ENCODE measurements at places on chromosomes 7 and 10.

- DNase-seq = no peak
Measured at GRCh38 chr10:79443338-79444198, 1.9 kb downstream of the ZCCHC24 start.

DNA sequence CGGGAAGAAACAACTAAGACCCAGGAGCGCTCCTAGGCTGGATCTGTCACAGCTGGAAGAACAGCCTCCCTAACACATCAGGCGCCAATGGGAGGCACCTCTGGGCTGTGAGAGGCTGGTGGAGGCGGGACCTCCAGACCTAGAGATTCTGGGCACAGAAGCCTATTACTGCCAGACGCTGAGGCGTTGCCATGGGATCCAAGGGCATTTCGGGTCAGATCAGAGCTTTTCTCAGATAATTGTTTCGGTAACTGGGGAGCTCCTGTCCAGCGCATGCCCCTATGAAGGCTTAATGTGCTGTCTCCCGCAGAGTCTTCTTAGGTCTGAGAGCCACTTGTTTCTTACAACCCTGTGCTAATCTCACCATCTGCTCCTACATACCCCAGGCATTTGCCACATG lies 339.2 kb downstream of the ZNF716 start:
- DNase-seq = no peak

DNA sequence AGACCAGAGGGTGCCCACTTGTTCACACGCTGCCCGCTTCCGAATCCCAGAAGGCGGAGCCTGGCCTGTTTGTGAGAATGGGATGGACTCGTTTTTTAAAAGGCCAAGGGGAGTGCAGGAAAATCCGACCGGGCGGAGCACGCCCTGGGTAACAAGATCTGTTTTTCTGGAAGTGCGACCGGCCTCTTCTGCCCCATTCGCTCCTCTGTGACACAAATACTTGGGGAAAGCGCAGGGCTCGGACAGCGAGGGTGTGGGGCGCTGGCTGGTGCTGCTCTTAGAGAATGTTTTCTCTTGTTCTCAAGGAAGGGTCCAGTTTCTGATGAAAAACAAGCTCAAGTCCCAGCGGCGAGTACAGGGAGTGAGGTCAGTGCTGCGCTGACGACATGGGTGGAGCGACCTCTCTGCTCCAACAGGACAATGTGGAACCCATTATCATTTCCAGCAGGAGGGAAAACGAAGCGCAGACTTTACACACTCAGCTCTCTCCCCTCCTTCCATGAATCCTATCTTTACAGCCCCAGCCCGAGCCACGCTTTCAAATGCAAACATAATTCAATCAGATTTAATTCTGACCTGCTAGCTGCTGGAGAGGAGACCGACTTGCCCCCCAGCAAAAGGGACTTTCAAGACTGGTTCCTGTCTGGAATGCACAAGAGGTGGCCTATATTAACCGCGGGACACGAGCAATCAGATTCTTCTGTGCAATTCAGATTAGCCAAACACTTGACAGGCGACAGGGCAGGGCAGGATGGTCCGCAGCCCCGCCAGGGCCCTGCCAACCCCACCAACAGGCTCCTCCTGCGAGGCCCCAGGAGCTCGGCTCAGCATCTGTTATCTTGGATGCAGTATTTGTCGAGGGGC lies 1.1 kb downstream of the RADIL start:
- peak; percentile 43 for DNase-seq

DNA sequence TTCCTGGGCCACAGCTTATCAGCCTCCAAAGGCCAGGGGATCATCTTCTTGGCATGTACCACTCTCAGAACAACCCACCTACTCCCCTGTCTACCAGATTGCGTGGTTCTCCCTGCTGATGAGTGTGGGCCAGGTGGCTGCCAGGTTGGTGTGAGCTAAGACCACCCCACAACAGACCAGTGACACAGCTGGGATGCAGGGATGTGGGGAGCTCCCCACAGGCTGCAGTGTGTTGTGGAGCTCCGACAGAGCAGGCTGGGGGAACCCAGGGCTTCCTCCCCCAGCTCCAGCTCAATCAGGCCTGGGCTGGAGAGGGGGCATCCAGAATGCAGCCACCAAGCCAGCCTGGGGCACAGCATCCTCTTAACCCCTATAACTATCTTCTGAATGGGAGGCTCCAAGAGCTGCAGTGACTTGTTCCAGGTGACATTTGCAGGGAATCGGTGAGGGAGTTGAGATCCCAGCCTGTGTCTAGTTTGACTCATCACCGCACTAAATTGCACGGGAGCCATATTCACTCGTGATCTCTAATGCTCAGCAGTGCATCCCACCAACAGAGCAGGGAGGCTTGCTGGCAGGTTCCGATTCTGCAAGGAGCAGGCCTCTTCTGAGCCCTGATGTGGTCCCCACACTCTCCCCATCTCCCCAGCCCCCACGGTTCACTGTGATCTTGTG lies 596 bp upstream of the GDF2 start:
- DNase-seq = no peak

DNA sequence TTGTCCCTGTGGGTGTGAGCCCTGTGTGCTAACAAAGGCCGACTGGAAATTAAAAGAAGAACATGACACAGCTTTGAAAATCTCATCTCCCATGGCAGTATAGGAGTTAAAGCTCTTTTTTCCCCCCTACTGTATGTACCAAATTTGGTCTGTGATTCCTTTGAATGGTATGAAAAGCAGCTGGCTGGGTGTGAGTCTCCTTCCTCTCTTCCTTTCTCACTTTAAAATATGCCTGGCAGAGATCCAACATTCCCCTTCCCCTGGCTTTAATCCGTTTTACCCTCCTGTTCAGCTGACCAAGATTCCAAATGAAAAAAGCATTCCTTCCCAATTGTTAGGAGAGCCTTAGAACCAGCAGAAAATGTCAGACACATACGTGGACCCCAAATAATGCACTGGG lies 225.0 kb upstream of the CELF2 start:
- peak; percentile 94 for DNase-seq

DNA sequence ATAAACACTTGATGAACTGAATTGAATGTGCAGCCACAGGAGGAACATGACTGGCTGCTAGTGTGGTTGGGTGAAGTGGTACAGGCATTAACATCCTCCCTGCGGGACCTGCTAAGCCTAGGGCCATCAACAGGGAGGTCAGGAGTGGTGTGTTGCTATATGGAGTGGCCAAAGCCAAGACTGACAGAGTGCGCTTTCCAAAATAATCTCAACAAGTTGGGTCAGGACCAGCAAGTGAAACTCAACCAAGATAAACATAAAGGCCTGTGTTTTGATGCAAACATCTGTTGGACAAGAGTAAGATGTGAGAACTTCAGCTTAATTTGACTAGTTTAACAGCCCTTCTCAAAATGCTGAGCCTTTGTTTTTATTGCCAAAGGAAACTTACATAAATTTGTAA lies 97.7 kb downstream of the WDFY4 start:
- no peak for DNase-seq

DNA sequence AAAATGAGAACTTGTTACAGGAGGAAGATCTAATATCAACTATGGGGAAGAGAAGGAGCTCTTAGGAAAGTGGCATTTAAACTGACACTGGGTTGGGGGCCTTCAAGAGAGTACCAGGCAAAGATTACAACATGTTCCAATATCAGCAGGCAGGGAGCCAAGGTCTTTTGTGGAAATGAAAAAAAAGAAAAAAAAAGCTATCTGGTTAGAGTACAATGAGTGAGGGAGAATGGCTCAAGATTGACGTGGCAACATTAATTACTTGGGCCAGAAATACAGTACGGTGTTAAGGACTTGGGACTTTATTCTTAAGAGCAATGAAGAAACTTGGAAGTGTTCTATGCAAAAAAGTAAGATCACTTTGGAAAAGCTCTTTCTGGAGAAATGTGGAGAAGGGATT lies 132.3 kb upstream of the CDK1 start:
- no peak for DNase-seq

DNA sequence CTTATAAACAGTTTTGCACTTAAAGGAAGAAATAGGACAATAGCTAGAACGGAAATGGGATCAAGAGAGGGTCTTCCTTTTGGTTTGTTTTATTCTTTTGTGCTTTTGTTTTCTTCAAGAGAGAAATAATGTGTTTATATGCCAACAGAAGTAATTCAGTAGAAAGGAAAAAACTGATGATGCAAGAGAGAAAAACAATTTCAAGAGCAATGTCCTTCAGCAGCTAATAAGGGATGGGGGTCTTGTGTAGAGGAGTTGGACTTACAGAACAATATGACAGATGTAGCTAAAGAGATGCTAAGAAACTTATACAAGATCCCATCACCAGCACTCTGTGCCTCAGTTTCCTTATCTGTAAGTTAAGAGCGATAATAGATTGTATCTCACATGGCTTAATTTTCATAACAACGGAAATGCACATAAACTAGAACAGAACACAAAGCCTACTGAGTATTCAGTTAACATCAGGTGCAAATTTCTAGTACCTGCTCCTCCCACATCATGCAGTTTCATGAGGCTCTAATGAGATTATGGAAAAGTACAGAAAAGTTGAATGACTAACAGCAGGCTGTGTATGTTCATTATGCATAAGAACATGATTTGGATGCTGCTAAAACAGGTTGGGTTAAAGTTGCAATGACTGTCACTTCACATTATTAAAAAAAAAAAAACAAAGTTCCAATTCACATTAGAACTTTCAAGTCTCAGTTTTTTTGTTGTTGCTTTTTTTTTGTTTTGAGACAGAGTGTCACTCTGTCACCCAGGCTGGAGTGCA lies 17.2 kb downstream of the HERPUD2 start:
- no peak for DNase-seq

GRCh38 chr7:27212497-27213432 lies 12.9 kb upstream of the HOXA13 start:
- DNase-seq = no peak

DNA sequence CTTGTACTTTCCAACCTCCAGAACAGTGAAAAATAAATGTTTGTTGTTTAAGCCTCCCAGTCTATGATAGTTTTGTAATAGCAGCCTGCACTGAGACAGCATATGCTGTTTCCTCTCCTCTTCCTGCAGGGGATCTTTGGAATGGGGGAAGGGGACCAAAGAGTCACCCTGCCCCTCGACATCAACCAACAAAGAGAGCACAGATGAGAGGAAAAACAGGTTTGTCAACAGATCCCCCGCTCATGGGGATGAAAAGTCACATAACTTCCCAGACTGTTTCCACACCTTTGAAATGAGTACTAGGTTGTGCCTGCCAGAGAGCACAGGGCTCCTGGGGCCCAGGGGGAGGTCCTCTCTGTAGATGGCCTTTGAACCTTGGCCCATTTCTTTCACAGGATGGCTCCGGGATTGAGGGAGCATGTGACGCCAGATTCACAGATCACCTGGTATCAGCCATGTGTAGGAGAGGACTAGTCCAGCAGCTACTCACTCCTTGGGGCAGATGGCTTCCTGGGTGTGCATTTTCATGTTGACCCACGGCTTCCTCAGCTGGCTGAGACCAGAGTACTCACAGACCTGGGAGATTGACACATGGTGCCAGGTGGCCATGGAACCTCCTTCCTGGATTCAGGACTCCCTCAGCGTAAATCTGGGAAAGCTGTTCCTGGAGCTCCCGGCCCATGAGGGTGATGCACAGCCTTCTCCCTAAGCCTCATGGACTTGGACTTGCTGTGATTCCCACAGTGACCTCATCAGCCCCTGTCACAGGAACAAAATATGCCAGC lies 125.6 kb downstream of the CXCL12 start:
- DNase-seq = no peak

DNA sequence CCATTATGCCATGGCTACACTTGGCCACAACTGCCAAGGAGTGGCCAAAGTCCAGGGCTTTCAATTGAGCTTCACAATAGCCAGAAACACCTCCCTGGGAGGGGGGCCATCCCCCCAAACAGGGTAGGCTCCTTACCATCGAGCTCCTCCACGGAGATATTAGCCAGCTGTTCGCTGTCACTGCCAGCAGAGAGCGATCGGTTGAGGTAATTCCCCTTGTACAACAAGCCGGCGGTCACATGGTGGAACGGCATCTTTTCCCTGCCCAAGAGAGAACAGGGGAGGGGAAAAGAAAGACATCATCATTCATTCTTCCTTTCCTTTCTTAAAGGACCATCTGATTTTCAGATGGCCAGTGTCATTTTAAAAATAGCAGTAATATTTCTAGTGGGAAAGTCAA lies 133.6 kb downstream of the CALN1 start:
- DNase-seq = no peak

DNA sequence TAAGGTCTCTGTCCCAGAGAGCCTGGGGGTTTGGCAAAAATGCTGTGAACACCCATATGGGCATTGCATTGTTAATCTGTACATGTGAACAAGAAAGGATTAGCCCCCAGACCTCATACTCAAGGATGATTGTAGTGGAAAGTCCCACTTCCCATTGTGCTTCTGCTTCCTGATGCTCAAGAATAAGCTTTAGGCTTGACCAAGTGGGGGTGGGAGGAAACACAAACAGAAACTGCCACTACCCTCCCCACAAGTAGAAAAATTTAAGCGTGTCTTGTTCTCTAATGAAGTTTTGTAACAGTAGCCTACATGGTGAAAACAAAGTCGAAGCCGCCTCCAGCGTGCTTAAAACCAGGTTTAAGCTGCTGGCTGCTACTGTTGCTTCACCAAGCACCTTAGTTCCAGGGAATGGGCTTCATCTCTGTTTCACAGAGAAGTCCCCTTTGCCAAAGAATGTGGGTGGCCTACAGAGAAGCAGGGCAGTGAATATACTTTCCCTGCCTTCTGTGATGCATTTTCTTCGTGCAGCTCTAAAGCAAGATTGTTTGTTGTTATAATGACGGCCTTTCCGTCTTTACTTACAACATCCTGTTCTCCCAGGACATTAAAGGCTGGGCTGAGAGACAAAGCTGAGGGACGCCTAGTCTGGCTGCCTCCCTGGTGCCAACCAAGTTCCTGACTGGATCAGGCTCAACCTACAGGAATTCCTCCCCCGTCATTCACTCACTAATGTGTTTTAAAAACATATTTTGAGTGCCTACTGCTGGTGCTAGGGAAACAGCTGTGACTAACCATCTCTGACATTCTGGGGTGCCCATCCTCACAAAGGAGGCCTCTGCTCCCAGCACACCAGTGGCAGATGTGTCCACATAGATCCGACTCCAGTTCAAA lies 32.1 kb upstream of the CCSER2 start:
- DNase-seq = peak; percentile 67
